Stimulated activated CD8-positive, alpha-beta memory T cell treated with anti-CD3 and anti-CD28 coated beads, Interleukin-2, amount 100 ng/mL, for 48 hours (primary cell): ENCODE measurements at places on chromosomes 2 and 18.

- peak; percentile 13 for DNase-seq
Measured at GRCh38 chr2:101038455-101039255, 36.6 kb downstream of the RPL31 start.

DNA sequence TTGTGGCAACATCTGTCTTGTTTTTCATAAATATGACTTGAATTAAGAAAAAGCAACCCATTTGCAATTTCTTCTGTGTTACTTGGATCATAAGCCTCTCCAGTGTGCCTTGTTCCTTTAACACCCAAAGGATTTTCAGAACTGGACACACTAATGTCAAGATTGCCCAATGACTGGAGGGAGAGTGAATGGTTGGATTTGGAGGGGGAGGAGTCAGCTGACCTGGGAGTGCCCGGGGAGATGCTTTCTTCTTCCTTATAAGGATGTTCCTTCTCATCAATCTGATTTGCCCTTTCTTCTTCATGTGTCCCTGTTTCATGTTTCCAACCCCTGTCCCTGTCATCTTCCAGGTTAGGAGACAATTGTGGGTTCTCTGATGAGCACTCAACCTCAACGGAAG, 48.8 kb downstream of the ALPK2 start:
- DNase-seq = no peak

DNA sequence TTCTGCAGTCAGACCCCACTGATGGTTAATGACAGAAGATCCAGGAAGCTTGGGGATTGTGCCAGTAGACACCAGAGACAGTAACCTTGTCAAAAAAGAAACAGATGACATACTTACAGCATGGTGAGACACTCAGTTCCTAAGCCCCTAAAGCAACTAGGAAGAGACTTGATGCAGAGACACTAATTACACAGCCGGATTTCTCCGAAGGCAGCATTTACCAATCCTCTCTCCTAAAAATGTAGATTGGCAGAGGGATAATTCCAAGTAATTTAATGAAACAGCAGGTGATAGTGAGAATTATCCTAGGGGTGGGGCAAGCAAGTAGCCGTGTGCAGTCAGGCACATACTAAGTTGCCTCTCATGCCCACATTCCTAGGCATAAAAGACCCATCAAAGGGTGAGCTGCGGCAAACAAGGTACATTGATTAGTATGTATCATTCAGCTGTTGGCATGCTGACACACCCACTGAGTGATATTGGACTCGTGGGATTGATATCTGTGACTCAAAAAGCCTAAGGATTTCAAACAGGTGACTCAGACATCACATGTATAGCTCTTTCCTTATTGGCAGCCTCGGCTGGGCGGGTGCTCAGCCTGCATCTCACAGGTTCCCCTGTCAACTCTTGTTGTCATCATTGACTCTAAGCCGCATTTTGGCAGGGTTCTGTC, 296.7 kb upstream of the ATP5MC3 start:
- no peak for DNase-seq

- DNase-seq = no peak
Measured at GRCh38 chr2:18349421-18349820, 211.0 kb downstream of the RDH14 start.

- DNase-seq = no peak
Measured at GRCh38 chr2:112065966-112066365, 10.9 kb downstream of the TMEM87B start.

DNA sequence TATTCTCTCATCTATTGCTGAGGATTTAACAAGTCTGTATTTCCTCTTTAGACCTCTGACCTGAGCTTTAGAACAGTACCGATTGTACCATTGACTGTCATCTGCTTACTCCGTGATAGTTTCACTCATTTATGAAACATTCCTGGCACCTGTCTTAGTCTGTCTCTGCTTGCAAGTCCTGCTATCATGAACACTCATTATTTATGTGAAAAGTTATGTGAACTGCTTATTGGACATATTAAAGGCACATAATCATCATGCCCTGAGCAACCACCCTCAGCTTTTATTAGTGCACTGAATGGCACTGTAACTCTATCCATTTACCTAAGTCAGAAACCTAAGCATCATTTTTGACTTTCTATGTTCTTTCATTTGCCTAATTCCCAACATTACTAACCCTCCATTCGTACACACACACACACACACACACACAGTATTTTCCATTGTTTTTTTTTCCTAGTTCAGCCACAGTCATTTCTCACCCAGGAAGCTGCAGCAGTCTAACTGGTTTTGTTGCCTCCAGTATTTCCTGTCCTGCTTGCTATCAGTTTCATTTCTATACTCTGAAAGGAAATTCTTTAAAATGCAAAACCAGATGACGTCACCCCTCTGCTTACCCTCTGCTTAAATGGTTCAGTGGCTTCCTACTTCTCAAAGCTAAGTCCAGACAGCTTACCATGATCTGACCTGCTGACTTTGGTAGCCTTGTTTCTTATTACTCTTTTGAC, 146.1 kb downstream of the HAUS1 start:
- DNase-seq = peak; percentile 15
